ENCODE measurements at places on chromosomes 13 and 19.

- DNase-seq = peak; percentile 68
These were observed 1.2 kb downstream of the LDLR start for GRCh38 chr19:11090264-11090996.

DNA sequence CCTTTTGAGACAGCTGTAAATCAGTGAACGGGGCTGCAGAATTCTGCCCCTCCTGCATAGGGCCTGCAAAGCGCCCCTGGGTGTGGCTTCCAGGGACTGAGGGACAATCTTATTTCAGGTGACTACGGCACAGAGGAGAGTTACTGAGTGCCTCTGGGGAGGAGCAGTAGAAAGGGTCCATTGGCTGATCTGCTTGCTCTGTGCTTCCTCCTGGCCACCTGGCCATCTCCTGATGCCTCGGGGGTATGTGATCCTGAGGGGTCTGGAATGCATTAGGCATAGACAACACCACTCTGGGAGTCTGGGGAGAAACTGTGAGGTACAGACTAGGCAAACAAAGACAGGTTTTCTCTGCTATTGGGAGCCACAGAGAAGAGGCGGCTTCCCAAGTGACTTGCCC, 2.8 kb downstream of the KCTD15 start:
- DNase-seq = no peak

GRCh38 chr13:99179460-99179859, 21.2 kb upstream of the UBAC2 start:
- DNase-seq = no peak

- no peak for DNase-seq
These were observed 476.4 kb downstream of the UQCRFS1 start for GRCh38 chr19:28736528-28736927.

DNA sequence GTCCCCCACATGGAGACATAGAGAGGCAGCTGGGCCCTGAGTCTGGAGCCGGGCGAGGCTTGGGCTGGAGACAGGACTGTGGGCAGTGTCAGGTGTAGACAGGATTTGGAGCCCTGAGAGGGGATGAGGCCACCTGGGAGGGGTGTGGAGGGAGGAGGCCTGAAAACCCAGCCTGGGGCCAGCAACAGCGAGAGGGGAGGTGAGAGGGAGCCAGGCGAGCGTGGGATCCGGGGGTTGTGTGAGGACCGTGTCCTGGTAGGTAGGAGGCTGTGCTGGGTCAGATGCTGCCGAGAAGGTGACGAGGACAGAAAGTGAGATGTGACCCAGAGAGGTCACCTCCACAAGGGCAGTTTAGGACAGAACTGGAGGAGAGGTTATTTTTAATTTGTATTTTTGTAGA, 7.4 kb downstream of the MPND start:
- no peak for DNase-seq

- no peak for DNase-seq
These were observed 46.5 kb downstream of the MLLT1 start for GRCh38 chr19:6233056-6233826.

DNA sequence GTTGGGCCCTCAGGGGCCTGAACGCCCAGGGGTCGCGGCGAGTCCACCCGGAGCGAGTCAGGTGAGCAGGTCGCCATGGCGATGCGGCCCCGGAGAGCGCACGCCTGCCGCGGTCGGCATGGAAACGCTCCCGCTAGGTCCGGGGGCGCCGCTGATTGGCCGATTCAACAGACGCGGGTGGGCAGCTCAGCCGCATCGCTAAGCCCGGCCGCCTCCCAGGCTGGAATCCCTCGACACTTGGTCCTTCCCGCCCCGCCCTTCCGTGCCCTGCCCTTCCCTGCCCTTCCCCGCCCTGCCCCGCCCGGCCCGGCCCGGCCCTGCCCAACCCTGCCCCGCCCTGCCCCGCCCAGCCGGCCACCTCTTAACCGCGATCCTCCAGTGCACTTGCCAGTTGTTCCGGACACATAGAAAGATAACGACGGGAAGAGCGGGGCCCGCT, at the start of gene CCNA1:
Gene CCNA1, plus strand, starts transcription at position 390 of the 439 bp plus-strand sequence. CDS start 562 bp downstream, outside the sequence.
- DNase-seq = no peak

GRCh38 chr19:39937787-39938186, 3.4 kb upstream of the FCGBP start:
- DNase-seq = no peak

DNA sequence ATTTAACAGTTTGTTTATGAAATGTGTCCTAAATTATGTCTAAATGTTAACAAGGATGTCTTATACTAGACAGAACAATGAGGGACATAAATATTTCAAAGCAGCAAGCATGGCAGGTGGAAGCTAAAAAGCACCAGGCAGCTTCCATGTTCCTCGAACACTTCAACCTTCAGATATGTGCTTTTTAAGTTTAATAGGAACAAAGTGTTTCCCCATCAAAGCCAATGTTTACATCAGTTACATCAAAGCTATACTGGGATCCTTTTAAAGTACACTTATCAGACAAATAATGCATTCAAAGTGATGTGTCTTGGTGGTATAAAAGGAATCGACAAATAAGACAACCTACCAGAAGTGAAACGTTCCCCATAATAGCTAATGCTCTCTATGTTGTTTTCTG, 2841.1 kb upstream of the PCDH20 start:
- DNase-seq = no peak

DNA sequence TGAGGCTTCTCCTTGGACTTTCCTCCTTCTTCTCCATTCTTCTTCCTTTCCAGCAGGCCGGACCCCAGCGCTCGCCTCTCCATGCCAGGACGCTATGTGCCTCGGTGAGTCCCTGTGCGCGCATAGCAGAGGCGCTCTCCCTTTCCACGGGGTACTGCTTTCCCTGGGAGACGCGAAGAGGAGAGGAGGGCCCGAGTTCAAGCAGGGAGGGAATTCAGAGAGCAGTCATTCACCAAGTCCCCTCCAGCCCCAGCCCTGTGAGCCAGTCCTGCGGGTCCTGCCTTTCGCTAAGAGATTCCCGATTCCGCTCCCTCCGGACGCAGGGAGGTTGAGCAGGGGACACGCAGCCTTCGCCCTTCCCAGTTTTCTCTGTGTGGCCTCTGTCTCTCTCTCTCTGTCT, 160.4 kb downstream of the EFNB2 start:
- DNase-seq = no peak
